CD4-positive, alpha-beta T cell treated with Interferon alpha-2 for 1 hour (primary cell): ENCODE measurements at places on chromosomes 3 and 15.

- no peak for DNase-seq
Measured at GRCh38 chr3:6608843-6609242, 252.1 kb upstream of the GRM7 start.

- DNase-seq = no peak
Measured at GRCh38 chr15:88477126-88477525, 9.6 kb downstream of the MRPS11 start.

DNA sequence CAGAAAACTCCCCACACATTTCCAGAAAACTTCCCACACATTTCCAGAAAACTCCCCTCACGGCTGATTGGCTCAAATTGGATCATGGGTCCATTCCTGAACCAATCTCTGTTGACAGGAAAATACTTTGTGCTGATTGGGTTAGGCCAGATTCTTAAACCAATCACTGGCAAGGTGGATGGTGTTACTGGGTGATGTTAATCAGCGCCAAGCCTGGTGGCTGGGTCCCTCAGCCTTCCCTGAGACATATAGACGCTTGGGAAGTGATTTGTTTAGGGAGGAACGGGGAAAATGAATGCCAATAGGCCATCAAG is 199.4 kb upstream of the UBE2E2 start:
- DNase-seq = no peak

DNA sequence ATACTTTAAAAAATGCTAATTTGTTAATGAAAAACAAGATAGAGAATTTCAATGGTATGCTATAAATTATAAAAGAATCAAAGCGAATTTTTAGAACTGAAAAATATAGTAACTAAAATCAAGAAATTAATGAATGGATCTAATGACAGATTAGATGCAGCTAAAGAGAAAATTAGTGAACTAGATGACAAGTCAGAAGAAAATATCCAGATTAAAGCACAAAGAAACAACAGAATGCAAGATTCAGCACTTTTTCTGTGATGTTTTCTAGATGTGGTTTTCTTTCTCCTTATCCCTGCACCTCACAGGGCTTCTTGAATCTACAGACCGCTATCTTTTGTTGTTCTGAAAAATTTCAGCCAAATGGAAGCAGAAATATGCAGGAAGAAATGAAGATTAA is 54.4 kb downstream of the INO80 start:
- no peak for DNase-seq
